ENCODE measurements at places on chromosomes 5 and 9.

- DNase-seq = no peak
Observed at GRCh38 chr5:176700239-176700847, 53.1 kb downstream of the TSPAN17 start.

GRCh38 chr9:95635986-95636671, 119.4 kb upstream of the PTCH1 start:
- DNase-seq = no peak

GRCh38 chr5:132465059-132465707, 25.4 kb downstream of the IRF1 start:
- no peak for DNase-seq

DNA sequence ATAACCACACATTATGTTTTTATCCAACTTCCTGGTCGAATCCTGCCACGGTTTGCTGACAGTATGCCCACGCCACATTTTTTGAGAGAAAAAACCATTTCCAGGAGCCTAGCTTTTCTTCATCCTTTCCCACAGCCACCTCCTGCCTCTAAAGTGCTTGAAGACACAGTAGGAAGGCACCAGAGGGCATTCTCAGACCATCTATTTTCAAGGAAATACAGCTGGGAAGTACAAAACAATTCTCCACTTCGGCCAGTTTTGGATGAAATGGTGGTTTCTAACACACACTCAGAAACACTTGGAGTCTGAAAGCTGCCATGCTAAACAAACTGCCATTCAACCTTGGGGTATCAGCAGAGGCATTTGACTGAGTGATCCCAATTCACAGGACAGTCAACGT, 86.3 kb upstream of the RPS23 start:
- no peak for DNase-seq

DNA sequence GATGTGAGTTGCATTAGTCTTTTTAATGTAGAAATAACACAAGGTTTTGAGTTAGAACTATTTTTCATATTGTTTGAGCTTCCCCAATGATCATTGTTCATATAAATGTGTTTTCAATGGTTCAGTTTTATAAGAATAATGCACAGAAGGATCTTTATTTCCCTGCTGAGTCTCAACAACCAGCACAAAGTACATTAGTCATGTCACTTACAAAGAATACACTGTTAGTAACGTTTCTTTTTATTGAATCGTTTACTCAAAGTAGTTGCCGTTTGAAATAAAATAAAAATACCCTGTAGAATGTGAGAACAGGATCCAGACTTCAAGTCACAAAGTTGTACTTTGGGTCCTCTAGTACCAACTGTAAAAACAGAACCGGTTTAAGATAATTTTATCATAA, 41.5 kb downstream of the ERCC8 start:
- DNase-seq = no peak

DNA sequence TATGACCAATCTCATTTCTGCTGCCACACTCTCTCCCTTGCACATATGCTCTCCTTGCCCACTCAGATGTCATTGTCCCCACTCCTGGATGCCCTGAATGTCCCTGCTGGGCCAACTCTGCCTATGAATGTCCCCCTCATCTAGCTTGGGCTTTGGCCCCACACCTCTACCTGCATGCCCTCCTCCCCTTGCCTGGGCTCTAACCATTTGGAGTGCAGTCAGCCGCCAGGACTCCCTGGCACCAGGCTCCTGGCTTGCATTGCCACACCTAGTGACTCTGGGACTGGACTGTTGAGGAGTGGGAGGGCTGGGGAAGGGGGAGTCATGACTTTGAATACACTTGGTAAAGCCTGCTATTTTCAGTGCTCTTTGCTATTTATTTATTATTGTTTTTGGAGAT, 41.6 kb upstream of the POMT1 start:
- DNase-seq = no peak

DNA sequence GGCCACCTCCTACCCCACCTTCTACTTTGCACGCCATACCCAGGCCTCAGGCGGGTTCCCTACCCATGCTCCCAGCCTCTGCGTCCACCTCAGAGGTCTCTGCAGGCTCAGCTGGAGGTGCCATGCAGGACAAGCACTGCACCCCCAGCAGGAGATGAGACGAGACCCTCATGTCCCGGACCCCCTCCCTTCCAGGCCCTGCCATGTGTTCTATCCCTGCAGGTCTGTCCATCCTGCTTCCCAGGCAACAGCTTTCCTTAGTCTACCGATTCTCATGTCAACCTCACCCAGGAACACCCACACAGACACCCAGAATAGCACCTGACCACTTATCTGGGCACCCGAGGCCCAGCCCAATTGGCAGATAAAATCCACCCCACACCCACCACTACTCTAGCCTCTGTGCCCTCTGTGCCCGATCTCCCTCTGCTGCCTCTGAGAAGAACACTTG, 52.1 kb downstream of the SEMA4D start:
- DNase-seq = no peak

DNA sequence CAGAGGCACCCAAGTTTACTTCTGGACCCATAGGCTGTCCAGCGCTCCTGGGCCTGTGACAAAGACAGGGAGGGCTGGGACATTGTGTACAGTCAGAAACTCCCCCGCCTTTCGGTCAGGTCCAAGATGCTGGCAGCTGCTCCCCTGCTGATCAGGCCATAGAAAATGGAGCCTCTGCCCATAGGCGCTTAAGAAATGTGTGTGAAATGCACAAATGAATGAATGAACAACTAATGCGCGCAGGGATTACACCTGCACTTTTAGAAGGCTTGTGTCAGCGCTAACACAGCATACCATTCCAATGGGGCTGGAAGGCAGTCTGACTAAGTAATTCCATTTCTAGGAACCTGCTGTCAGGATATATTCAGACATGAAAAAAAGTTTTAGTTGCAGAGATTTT, 16.3 kb downstream of the PTPN3 start:
- no peak for DNase-seq

GRCh38 chr5:157303023-157303422, 37.1 kb downstream of the CYFIP2 start:
- DNase-seq = no peak

DNA sequence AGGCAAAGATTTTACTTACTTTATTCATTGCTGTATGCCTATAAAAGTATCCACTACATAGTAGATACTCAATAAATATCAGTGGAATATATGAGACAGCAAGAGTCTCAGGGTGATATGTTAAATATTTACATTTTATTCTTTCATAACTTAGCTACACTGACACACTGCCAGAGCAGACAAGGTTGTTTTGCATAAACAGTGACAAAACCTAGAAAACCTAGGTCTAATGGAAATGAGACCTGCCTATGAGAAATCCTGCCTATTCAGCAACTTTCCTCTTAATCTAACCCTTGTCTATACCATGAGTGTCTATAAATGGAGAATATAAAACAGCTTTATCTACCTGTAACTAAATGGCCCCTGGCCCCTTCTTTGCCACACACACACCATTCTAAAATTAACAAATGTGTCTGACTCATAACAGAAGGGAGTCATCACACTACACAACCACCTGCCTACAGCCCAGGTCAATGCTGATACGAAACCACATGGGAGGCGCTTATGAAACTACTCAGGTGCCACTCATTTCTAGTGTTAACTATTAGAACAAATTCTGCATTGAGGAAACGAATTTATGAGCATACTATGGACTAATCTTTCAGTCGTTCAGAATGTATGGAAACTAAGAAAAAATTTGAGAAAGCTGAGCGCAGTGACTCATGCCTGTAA, 60.3 kb downstream of the UBAP2 start:
- DNase-seq = no peak

DNA sequence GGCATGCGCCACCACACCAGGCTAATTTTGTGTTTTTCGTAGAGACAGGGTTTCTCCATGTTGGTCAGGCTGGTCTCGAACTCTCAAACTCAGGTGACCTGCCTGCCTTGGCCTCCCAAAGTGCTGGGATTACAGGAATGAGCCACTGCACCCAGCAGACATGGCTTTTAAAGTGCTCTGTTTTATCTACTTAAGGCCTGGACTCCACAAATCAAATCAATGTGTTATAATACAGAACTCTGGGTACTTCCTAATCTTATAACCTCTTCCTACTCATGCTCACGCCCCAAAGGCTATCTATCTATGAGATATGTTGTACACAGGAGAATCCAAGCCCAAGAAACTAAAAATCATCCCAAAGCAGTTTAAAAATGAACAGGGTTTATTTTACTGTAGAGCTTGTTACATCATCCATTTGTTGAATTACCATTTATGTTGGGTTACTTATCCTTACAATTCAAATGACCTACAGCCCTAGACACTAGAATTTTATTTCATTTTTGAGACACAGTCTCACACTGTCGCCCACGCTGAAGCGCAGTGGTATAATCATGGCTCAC, 155.1 kb downstream of the EFNA5 start:
- no peak for DNase-seq

DNA sequence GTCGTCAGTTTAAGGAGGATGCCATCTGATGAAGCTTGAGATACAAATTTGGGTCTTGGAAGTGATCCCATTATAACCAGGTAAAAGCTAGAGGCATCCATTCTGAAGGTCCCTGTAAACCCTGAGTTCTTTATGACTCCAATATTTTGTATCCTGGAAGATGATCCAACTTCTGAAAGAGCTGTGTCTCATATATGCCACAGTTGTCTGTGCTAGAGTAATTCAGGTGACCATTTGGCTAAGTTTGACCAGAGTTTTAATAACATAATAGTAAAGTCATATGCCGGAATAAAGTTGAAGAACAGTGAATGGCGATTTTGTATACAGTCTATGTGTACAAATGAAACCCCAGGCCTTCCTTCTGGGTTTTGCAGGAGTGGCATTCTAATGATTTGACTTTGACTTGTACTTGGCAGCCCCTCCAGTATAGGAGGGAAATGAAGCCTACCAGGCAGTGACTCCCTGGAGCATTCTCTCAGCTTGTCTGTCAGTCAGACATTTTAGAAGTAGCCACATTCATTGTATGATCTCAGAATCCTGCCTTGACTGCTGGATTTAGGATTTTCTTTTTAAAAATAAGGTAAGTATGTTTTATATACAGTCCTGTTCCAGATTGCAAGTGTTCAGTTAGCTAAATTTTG, 39.6 kb downstream of the ENTREP1 start:
- DNase-seq = no peak

DNA sequence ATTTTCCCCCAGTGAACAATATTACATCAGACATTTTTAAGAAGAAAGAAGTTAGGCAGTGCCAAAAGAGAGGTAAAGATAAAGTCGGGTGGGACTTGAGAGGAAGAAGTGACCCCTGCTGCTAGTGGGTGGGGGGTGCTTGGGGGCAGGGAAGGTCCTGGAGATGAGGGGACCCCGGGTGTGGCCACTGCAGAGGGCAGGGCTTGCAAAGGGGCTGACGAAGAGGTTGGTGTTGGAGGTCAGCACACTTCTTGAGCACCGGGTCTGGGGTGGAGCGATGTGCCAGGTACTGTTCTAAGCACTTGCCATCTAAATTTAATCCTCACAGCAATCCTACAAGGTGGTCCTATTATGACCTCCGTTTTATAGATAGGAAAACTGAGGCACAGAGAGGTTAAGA, 62.0 kb downstream of the AMBP start:
- no peak for DNase-seq

- no peak for DNase-seq
Observed at GRCh38 chr5:148585988-148586387, 68.3 kb downstream of the HTR4 start.

DNA sequence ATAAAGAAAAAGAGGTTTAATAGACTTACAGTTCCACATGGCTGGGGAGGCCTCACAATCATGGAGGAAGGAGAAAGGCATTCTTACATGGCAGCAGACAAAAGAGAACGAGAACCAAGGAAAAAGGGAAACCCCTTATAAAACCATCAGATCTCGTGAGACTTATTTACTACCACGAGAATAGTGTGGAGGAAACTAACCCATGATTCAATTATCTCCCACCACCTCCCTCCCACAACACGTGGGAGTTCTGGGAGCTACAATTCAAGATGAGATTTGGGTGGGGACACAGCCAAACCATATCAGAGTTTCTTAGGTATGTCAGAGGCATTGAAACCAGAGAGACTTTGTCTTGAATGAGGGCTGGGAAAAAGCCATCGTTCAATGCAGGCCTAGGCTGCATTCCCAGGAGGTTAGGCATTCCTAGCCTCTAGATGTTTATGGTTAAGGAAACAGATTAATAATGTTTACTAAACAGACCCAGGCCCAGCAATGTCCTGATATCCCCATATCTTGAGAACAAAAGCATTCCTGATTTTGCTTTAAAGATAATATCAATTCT, 7.5 kb upstream of the PAIP1 start:
- no peak for DNase-seq

GRCh38 chr9:38138276-38138675, 69.2 kb upstream of the SHB start:
- no peak for DNase-seq

GRCh38 chr9:136177224-136177623, 27.7 kb downstream of the LHX3 start:
- no peak for DNase-seq

- no peak for DNase-seq
Observed at GRCh38 chr9:131937451-131937850, 142.2 kb downstream of the MED27 start.

- DNase-seq = no peak
Observed at GRCh38 chr9:22813529-22813928, 366.9 kb downstream of the DMRTA1 start.

Measured in T-cell (primary cell).